Right lobe of liver (tissue), 6 donors: ENCODE measurements at places on chromosomes 1 and 21.

DNA sequence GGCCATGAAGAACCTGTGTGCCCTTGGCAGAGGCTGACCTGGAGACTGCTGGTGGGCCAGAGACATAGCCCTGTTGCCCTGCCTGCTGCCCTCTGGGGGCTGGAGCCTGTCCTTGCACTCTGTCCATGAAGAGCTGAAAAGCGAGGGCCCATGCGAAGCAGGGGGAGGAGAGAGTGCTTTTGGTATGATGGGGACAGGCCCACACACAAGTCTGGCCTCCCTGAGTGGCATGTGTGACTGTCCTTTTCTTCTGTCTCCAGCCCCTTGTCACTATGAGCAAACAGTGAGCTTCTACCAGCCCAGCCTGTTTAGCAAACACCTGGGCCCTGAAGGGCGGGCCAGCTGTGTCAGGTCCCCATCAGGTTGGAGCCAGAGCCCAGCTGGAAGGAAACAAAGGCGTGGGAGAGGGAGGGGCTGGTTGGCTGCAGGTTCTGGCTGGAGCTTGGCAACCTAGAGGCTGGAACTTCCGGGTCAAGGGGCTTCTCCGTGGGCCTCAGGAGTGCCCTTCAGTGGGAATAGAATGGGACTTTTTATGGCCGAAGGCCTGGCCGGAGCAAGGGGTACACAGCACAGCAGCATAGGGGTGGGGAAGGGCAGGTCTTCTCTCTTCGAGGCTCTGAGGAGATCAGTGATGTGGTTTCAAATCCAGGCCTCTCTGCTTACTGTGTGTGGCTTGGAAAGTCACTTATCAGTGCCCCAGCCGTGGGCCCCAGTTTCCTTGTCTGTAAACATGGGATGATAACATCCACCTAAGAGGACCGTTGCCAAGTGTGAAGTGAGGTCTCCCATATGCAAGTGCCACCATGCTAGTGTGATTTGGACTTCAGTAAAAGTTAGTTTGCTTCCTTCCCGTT, 14.3 kb downstream of the QSOX1 start:
- peak; percentile 53 for DNase-seq

GRCh38 chr1:51518586-51519047, 449 bp downstream of the EPS15 start:
- DNase-seq = peak; percentile 85

GRCh38 chr1:101044259-101044658, 18.7 kb upstream of the DPH5 start:
- DNase-seq = no peak

DNA sequence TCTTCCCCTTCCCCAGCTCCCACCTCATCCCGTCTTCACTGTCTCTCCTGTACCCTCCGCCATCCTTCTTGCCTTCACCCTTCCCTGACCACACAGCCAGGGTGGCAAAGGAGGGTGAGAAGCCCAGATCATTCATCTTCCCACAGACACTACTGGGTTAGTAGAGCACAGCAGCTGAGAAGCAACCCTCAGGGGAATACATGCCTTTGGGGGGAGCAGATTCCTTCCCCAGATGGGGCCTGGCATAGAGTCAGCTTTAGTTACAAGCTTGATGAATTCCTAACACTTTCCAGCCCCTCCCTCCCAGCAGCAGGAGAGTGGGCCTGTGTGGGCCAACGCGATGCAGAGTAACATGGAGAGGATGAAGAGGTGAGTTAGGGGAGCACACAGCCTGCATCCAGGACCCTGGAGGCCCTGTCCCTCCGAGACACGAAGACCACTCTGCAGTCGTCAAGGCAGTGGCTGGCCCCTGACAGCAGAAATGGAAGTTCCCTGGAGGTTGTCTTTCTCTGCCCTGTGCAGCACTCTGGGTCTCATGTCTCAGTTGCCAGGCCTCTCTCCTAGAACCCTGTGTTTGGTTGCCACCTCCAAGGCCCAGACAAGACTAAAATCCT, 8.8 kb upstream of the BTG2 start:
- DNase-seq = no peak

DNA sequence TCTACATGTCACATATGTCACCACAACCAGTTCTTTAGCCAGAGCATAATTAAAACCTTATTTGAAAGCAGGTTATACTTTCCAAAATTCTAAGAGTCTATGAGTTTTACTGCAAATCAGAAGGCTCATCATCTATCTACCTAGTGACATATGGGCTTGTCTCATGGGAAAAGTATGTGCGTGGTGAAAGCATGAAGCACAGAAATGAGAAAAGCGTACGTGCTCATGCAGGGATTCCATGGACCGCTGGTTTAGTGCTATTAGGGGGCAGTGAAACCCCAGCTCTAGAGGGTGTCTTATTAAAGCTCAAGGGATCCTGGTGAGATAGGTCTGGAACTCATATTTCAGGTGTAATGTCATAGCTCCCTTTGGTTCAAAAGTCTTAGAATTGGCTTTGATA, 50.2 kb downstream of the FAM163A start:
- DNase-seq = no peak

GRCh38 chr1:228284148-228284495, 76.3 kb downstream of the OBSCN start:
- no peak for DNase-seq

DNA sequence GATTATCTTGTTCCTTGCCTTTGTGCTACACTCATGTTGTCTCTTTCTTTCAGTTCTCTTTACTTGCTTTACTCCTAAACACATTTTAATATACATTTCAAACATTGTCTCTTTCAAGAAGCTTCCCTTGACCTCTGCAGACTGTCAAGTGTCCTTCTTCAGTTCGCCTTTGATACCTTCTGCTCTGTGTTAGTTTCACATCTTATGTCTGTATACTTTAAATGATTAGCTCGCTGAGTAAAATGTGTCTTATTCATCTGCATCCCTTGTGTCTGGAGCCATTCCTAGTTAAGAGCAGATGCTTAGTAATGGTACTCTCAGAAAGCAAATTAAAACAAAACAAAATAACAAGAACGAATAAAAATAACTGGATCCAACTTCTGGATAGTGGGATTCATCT, 303.3 kb downstream of the S1PR1 start:
- DNase-seq = no peak

- DNase-seq = no peak
These were observed 37.2 kb downstream of the LRRC8C start for GRCh38 chr1:89670163-89670562.

GRCh38 chr1:185495898-185496297, 178.9 kb upstream of the IVNS1ABP start:
- DNase-seq = no peak

DNA sequence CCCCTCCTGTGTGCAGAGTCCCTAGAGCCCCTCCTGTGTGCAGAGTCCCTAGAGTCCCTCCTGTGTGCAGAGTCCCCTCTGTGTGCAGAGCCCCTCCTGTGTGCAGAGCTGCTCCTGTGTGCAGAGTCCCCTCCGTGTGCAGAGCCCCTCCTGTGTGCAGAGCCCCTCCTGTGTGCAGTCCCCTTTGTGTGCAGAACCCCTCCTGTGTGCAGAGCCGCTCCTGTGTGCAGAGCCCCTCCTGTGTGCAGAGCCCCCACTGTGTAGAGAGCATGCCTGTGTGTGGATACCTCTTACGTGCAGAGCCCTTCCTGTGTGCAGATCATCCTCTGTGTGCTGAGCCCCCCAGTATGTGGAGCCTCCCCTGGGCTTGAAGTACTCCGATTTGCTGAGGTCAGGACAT, 8.3 kb upstream of the HES5 start:
- no peak for DNase-seq

DNA sequence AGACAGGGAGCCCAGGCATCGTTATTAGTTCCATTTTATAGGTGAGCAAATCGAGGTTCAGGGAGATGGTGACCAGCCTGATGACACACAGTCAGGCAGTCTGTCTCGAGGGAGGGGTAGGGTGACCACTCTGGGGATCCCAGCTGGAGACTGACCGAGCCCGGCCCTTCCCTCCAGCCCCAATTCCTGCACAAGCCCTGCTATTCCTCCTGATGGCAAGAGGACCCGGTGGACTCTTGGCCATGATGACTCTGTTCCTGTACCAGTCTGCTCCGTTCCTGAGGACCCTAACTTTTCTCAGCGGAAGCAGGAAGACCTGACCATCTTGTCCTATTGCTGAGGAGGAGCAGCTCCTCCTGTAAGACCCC, 391 bp downstream of the AGT start:
- DNase-seq = no peak

GRCh38 chr1:110420874-110421793, 13.6 kb upstream of the LAMTOR5 start:
- DNase-seq = no peak

GRCh38 chr1:166133276-166133841, 33.4 kb downstream of the FAM78B start:
- DNase-seq = no peak

DNA sequence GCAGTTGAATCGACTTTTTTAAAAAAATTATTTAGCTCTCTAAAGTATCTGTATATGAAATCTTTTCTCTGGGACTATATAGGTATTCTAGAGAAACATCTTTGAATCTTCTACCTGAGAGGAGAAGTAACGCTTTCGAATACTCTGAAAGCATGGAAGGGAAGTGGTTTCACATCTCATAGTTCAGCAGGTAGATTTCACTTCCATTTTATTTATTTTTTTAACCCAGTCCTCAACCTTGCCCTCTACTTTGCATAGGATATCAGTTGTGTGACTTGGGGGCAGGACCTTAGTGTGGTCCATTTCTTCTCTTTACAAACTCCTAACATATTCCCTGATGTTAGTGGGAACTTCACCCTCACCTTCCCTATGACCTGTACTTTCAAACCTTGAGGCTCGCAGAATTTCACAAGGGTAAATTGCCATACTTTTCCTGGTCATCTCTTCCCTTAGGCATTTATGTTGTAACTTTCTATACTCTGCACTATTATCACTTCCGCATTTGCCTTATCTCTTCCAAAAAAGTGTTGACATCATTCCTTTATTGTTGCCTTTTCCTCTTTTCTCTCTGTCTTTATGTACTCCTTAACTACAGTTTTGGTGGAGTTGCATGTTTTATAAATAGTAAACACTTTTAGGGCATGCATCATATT, 1208.5 kb upstream of the ADGRL4 start:
- no peak for DNase-seq

DNA sequence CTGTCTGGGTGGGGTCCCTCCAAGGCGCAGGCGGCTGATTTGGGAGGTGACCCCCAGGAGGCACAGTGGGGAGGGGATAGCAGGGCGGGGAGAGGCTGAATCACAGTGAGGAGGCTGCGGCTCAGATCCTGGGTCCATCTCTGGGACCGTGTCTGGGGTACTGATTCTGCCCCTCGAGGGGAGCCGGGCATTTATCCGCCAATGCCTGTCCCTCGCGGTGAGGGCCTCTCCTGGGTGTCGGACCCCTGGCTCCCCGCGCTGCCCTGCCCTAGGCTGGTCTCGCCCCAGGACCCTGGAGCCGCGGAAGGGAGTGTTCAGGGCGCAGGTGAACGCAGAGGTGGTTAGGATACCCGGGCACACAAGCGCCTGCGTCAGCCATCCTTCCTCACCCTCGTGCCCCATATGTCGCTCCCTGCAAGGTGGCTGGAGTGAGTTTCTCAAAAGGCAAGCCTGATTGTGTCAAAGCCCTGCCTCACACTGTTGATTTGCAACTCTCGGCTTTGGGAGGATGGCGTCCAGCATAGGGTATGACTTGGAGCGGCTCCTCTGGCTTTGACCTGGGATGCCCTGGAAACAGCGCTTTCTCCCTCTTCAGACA, 530.9 kb downstream of the PTPRU start:
- DNase-seq = no peak

- no peak for DNase-seq
These were observed 1.5 kb downstream of the SETDB1 start for GRCh38 chr1:150927624-150928023.

- no peak for DNase-seq
These were observed 51.1 kb upstream of the PDC start for GRCh38 chr1:186511761-186512637.

DNA sequence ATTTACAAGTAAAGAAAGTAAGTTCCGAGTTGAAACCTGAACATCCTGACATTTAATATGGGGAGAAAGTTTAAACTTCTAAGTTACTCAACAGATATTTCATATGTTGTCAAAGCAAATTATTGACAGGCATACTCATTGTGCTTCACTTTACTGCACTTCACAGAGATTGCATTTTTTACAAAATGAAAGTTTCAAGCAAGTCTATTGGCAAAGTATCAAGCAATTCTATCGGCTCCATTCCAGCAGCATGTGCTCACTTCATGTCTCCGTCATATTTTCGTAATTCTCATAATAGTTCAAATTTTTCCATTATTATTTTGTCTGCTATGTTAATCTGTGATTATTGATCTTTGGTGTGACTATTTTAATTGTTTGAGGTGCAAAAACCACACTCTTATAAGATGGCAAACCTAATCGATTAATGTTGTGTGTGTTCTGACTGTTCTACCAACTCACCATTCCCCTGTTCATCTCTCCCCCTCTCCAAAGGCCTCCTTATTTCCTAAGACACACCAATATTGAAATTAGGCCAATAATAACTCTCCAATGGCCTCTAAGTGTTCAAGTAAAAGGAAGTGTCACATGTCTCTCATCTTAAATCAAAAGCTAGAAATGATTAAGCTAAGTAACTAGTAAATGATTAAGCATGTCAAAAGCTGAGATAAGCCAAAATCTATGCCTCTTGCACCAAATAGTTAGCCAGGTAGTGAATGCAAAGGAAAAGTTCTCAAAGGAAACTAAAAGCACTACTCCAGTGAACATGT, 68.2 kb upstream of the BCL9 start:
- no peak for DNase-seq

- no peak for DNase-seq
These were observed 328.5 kb downstream of the TBX15 start for GRCh38 chr1:118659646-118660045.

- DNase-seq = no peak
These were observed 109.8 kb upstream of the HNRNPU start for GRCh38 chr1:244974106-244974505.

DNA sequence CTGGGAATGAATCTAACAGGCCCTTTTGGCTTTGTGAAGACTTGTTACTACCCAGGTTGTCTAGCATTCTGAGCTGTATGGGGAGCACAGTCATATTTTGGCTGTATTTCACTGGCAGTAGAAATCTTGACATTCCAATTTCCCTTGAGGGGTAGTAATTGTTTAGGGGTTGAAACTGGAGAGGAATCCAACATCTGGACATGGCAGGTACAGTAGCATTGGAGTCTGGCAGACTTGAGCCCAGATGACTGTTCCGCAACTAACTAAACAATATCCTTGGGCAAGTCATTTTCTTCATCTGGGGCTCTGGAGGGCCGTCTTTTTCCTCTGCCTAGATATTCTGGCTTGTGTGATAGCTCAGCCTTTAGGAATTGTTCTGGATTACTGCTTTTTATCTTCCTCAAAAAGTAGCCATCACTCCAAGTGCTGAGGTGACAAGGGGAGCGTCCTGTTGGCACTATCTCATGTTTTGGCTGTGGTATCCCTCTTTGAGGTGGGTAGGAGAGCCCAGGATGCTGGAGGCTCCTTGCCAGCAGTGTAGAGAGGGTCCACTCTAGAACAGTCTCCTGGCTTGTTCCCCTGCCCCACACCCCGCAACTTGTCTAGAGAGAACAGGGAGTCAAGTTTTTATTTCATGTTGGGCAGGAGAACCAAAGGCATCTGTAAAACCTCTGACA, 22.7 kb upstream of the NBL1 start:
- DNase-seq = no peak

- DNase-seq = no peak
These were observed 8.2 kb upstream of the TTLL10 start for GRCh38 chr1:1165485-1165884.
